ENCODE measurements at places on chromosomes 11 and 22.

DNA sequence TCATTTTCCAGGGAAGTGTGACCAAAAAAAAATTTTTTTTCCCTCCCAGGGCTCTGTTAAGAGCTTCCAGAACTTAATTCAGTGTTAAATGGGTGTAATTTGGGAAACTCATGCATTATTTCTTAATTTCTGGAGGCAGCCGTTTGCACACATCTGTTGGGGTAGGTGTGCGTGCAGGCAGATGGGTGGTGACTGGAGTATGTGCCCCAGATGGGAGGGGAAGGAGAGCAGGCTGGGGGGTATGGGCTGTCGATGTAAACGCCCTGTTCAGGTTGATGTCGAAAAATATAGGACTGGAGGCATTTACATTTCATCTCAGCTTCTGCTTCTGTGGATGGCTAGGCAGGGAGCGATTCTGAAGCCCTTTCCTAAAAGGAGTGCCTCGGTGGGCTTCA lies 13.7 kb upstream of the SHISAL1 start:
- no peak for DNase-seq

DNA sequence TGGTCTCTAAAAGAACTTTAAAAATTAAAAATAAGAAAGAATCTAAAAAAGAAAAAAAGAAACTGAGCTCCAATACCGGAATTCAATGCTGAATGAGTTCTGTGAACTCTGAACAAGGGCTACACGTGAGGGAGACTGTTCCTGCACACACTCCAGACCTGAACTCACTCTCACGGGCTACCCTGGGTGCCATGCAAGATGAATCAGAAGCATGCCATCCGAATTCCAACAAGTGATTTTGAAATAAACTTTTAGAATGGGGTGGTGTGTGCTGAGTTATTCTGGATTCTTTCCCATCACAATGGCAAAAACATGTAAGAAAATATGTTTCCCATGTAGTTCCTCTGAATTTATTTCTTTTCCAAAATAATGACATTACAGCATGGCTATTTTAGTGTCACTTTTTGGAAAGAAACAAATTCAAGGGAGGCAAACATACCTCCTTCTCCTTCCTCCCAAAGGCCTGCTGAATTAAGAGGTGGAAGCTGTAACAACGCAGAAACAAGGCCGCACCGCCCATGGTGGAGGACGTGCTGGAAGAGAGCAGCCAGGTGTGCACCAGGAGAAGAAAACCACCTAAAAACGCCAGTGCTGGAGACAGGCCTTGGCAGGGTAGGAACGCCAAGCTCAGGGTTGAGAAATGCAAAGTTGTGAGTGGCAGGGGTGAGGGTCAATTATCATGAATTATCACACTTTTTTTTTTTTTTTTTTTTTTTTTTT lies 63.2 kb upstream of the ARFGAP3 start:
- peak; percentile 64 for DNase-seq

- no peak for DNase-seq
These were observed 34.3 kb downstream of the USP28 start for GRCh38 chr11:113840932-113841664.

- DNase-seq = no peak
These were observed 276.4 kb upstream of the PLET1 start for GRCh38 chr11:112537026-112537425.

- peak; percentile 81 for DNase-seq
These were observed 740 bp downstream of the FADS1 start for GRCh38 chr11:61815790-61816735.

- DNase-seq = no peak
These were observed 730.6 kb downstream of the METTL15 start for GRCh38 chr11:28838741-28839140.

- DNase-seq = peak; percentile 4
These were observed 212.0 kb upstream of the CHORDC1 start for GRCh38 chr11:90434858-90435257.

GRCh38 chr11:130629039-130629438 lies 180.6 kb downstream of the ADAMTS15 start:
- DNase-seq = peak; percentile 65

DNA sequence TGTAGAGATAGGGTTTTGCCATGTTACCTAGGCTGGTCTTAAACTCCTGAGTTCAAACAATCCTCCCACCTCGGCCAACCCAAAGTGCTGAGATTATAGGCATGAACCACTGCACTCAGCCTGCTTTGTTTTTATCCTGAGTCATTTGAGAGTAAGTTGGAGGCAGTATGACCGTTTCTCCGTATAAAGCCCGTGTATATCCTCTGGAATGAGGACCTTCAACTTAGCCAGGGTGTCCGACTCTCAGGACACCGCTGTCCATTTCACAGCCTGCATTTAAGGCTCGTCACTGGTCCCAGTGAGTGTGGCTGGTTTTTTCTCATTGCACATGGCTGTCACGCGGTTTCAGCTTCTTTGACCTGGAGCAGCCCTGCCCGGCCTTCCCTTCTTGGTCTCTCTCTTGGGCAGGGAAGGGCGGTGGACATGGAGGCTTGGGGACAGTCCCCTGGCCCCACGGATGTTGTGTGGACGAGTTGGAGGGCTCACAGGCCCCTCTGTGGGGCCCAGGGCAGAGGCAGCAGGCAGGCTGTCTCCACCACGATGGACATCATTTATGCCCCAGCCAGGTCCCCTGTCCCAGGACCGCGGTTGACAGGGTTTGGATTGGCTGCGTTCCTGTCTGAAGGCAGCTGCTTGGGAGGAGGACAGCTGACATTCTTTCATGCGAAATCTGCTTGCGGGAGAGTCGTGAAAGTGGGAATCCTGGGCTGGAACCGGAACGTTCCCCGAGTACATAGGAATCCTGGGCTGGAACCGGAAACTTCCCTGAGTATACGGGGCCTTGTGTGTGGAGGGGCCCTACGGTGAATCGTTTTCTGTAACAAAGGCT lies 93.3 kb downstream of the KCNQ1 start:
- DNase-seq = no peak

DNA sequence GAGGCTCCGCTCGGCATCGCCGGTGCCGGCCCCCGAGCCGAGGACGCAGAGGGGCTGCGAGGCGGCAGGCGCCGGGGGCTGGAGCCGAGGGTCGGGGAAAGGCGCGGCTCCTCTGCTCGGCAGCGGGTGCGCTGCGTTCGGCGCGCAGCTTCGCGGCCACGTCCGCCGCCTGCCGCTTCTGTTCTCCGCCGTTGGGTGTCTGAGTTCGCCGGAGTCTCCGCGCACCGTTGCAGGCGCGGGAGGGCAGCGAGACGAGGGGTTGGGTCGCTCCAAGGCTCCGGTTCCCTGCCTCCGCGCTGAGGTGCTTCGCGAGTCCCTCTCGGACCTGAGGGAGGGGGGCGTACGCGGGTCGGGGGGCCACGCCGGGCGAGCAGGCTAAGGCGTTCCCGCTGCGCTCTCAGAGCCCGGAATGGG lies 347 bp downstream of the MN1 start:
- no peak for DNase-seq

GRCh38 chr11:13663631-13664071 lies 4.8 kb upstream of the FAR1 start:
- peak; percentile 22 for DNase-seq

- no peak for DNase-seq
These were observed 3.1 kb downstream of the BET1L start for GRCh38 chr11:203945-204586.

- DNase-seq = no peak
These were observed 131.3 kb downstream of the C11orf87 start for GRCh38 chr11:109553284-109553683.

- DNase-seq = no peak
These were observed 74.1 kb downstream of the PIWIL4 start for GRCh38 chr11:94641167-94641761.

DNA sequence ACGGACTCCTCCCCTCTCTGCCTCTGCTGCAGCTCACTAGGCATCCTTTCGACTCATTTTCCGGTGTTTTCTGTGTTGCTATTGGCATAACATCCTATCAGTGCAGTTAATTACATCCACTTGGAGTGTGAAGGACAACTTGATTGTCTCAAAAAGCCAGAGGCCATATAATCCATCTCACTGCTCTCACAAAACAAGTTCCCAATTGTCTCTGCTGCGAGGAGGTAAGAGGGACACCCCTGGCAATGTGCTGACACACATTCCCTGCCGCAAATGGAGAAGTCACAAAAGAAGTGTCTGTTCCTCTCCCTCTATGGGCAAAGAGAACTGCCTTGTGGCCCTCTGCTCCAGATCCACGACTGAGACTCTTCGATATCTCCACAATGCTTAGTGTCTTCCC lies 618.4 kb downstream of the OPCML start:
- DNase-seq = no peak

- no peak for DNase-seq
These were observed 18.6 kb downstream of the CTTN start for GRCh38 chr11:70416881-70417280.

- DNase-seq = no peak
These were observed 21.0 kb downstream of the LMO1 start for GRCh38 chr11:8242499-8243280.

- no peak for DNase-seq
These were observed 29.2 kb downstream of the TESMIN start for GRCh38 chr11:68722143-68722542.

DNA sequence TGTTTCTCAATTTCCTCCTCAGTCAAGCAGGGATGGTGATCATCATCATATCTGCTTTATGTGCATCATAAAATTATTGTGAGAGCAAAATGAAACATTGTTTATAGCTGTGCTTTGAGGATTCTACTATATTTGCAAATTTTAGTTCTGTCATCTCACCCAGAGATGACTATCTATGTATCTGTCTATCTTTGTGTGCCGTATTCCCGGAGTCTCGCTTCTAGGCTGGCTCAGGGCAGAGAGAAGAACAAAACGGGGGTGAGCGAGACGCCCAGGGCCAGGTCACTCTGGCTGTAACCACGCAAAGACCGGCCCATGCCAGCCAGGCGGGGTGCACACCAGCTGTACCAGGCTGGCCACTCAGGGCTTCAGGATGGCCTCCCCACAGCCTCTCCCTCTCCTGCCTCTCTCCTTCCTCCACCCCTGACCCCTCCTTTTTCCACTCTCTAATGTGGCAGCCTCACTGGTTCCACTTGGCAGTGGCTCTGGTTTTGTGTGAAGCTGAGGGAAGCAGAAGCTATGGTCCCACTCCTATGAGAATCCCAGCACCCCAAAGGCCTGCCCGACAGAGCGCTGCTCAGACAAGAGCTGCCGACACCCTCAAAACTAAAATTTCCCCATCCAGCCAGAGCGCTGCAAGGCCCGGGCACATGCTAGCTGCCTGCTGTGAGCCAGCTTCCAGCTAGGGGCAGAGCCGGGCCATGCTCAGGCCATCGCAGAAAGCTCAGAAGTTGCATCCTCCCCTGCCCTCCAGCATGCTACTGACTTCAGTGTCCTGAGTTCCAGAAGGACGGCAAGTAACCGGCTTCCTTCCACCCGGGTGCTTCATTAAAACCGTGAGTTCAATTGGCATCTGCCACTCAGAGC lies 139.5 kb upstream of the TBCEL start:
- no peak for DNase-seq

DNA sequence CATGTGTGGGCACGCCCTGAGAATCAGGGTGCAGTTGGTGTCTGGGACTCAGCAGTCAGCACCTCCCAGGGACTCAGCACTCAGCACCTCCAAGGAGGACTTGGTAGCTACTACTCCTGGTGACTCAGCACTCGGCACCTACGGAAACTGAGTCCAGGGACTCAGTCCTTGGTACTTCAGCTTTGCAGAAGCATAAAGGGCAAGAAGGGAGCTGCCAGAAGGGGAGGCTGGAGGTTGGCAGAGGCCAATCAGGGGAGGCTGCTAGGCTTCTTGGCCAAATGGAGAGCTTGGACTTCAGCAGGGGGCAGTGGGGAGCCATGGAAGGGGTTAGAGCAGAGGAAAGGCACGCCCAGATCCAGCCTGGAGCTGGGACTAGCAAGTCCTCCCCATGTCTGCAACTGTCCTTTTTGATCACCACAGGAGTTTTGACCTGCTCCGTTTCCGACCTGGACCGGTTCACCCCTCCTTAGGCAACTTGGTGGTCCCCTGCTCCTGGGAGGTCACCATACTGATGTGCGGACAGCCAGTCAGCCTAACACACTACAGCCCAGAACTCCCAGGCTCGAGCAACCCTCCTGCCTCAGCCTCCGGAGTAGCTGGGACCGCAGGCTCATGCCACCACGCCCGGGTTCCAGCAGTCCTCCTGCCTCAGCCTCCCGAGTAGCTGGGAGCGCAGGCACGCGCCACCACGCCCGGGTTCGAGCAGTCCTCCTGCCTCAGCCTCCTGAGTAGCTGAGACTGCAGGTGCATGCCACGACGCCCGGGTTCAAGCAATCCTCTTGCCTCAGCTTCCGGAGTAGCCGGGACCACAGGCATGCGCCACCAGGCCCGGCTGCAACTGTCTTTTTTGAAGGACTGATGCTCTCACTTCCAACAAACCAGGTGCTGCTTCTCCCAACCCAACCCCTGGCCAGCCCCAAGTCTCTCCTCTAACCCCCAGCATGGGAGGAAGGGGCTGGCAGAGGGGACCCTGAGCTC lies 1.5 kb downstream of the ANO9 start:
- peak; percentile 13 for DNase-seq

- no peak for DNase-seq
These were observed 86.5 kb upstream of the E2F8 start for GRCh38 chr11:19327280-19327679.

GRCh38 chr11:126857860-126858808 lies 142.4 kb downstream of the KIRREL3 start:
- DNase-seq = peak; percentile 88

DNA sequence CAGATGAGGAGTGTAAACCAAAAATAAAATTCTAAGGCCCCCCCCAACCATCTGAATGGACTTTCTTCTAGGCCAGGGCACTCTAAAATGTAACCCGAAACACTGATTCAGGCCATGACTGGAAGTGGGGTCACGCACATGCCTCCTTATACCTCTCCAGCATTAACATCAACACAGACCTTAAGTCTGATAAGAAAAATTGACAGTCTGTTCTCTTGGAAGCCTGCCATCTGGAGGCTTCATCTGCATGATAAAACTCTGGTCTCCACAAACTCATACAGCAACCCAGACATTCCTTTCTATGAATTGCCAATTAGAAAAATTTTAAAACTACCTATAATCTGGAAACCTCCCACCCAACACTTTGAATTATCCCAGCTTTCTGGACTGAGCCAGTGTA lies 3.9 kb upstream of the SERGEF start:
- DNase-seq = no peak

DNA sequence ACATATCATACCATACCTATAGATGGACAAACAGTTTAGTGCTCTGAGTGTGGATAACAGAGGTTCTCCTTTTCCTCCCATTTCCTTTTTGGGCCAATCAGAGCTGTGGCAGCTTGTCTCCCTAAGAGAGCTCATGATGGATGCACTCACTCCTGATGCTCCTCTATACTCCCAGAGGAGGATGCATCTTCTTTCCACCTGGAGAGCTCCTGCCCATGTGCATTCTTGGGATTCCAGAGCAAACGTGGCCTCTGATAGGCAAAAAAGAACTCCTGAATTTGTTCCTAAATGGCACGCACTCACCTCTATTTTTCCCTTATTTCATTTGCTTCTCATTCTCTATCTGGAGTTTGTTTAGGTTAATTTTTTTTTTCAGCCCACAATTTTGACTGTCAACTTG lies 2.9 kb downstream of the MRGPRX3 start:
- DNase-seq = no peak

All from fibroblast of lung (primary cell).